ENCODE measurements at places on chromosomes 1 and 21.

DNA sequence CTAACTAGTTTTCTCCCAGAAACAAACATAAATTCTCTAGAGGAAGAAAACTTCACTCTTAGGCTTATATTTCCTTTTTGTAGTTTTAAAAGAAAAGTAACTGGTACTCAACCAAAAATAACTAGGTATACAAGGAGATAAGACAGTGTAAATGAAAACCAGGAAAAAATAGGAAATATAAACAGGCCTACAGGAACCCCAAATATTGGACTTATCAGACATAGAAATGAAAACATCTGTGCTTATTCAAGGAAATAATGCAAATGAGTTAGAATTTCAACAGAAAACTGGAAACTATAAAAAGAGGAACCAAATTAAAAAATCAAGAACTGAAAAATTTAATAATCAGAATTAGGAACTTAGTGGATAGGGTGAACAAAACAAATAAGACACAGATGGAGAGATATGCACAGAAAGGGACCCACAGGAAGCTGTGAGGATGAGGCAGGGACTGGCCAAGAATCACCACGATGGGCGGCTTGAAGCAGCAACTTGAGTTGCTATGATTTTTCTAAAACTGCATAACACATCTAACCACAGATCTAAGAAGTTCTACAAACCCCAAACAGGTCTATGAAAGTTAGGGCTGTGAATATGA, 67.5 kb upstream of the ACTRT2 start:
- no peak for DNase-seq

GRCh38 chr1:44628962-44629756, 45.1 kb downstream of the TMEM53 start:
- no peak for DNase-seq

DNA sequence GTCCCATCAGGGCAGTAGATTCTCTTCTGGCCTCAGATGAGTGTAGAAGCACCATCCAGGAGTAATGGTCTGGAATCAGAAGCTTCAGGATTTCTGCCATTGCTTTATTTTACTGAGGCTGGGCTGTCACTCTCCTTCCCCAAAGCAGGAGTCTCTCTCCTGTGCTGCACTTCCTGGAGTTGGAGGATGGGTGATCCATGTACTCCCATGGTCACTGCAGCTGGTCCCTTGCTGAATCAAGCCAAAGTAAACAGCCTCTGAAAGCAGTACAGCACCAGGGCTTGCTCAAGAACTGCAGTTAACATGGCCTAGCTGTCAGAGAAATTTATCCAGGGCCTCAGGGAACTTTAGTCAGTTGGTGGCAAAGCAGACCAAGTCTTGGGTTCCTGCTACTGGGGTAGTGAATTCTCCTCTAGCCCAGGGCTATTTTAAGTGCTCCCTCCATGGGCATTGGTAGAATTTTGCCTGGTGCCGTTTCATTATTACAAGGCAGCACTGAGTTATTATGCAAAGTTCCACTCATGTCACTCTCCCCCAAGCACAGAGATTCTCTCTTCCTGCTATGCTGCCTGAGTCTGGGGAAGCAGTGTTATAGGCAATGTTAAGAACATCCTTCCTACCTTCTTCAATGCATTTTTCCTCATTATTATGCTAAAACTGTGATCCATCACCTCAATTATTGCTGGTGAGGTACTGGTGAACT, 29.5 kb downstream of the DRAM2 start:
- DNase-seq: no peak

GRCh38 chr1:57632401-57632800, 208.5 kb upstream of the DAB1 start:
- DNase-seq: no peak

DNA sequence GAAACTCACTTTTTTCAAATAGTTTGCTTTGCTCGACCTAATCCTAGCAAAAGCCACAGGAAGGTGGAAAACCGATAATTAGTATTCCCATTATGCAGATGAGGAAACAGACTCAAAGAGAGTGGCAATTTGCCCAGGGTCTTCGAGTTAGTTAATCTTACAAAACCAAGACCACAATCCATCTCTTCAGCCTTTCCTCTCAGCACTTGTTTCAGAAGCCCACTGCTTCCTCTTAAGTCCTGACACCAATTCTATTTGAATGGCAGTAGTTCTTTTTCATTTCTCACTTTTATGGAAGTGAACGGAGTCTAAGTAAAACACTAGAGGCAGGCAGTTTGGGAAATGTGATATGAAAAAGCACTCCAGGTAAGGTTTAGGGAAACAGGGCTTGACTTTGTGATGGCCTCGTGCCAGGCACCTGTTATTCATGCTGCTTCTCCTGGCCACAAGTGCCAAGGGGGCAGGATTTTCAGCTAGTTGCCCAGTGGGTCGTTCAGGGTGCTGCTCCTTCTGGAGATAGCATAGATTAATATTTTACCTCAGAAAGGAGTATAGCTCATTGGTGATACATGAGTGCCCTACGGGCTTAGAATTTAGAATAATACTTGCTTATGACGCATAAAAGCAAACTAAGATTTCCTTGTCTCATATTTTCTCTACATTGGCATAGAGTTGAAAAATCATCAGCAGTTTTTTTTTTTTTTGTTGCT, 76.6 kb upstream of the NRIP1 start:
- no peak for DNase-seq

DNA sequence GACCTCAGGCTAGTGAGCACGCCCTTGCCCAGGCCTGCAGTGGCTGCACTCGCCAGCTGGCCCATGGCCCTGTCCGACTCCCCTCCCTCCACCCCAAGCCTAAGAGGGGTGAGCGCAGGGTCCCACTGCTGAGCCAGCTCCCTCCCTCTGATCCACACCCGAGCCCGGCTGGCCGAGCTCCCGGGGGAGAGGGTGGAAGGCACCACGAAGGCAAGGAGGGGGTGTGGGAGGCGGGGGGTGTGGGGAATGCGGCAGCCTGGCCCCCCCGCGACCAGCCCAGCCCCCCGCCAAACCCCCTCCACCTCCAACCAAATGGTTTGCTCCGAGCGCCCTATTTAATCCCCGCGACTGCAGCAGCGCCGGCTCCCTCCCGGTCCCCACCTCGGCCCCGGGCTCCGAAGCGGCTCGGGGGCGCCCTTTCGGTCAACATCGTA, at the start of gene CADM3:
CADM3 (plus strand) TSS at position 362 of the 434 bp plus-strand sequence. CDS start 151 bp downstream, outside the sequence.
- no peak for DNase-seq

DNA sequence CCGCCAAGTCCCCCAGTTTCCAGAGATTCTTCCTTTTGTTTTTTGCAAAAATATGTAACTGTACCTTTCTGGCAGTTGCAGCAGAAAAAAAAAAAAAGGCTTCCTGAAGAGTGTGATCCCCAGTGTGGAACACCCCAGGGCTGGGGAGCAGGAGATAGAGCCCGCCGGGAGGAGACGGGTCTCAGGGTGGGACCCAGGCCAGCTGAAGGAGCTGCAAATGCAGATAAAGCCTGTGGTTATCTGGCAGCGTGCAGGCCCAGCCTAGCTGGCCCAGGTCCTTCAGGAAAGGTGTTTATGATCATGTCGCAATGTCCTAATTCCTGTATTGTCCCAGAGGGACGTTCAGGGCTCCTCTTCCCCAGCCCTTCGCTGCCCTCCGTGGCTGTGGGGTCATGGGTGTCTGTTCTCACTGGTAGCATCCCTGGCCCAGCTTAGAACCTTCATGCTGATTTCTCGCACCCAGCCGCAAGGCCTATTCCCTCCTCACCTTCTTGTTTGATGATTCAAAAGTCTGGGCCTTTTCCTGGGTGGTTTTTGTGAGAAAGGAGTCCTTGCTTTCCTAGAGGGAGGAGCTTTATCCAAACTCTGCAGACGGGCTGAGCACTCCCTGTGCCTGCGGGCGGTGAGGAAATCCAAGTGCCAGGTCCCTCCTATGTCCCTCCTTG, 26.2 kb downstream of the RNF187 start:
- DNase-seq: no peak

DNA sequence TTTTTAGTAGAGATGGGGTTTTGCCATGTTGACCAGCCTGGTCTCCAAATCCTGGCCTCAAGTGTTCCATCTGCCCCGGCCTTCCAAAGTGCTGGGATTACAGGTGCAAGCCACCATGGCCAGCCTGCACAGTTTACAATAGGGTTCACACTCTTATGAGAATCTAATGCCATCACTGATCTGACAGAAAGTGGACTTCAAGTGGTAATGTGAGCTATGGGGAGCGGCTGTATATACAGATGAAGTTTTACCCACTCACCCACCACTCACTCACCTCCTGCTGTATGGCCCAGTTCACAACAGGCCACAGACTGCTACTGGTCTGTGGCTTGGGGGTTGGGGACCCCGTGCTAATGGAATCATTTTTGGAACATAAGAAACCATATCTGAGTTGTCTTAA, 58.4 kb upstream of the RNPC3 start:
- no peak for DNase-seq

GRCh38 chr21:35395728-35396127, 346.6 kb upstream of the RUNX1 start:
- DNase-seq: no peak

- DNase-seq: no peak
Measured at GRCh38 chr1:5465281-5465711, 526.9 kb downstream of the NPHP4 start.

GRCh38 chr21:16587681-16588375, 858.0 kb downstream of the USP25 start:
- DNase-seq: no peak

- DNase-seq: no peak
Measured at GRCh38 chr21:42467140-42467983, 28.7 kb downstream of the RSPH1 start.

DNA sequence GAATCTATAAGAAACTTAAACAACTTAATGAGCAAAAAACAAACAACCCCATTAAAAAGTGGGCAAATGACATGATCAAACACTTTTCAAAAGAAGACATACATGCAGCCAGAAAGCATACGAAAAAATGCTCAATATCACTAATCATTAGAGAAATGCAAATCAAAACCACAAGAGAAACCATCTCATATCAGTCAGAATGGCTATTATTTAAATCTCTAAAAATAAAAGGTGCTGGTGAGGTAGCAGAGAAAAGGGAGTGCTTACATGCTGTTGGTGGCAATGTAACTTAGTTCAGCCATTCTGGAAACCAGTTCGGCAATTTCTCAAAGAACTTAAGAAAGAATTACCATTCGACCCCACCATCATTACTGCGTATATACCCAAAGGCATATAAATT, 147.7 kb downstream of the FAF1 start:
- no peak for DNase-seq

DNA sequence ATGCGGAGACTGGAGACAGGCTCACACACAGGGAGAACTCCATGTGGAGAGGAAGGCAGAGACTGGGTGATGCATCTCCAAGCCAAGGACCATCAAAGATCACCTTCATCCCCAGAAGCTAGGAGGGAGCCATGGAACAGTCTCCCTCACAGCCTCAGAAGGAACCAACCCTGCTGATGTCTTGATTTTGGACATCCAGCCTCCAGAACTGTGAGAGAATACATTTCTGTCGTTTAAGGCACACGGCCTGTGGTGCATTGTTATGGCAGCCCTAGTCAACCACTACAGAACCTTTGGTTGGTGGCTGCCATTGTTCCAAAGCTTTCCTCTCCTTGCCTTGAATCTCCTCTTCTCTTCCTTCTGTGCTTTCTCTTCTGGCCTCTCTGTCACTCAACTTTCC, 64.0 kb downstream of the BACH1 start:
- no peak for DNase-seq
